ENCODE measurements at places on chromosomes 7 and 10.

DNA sequence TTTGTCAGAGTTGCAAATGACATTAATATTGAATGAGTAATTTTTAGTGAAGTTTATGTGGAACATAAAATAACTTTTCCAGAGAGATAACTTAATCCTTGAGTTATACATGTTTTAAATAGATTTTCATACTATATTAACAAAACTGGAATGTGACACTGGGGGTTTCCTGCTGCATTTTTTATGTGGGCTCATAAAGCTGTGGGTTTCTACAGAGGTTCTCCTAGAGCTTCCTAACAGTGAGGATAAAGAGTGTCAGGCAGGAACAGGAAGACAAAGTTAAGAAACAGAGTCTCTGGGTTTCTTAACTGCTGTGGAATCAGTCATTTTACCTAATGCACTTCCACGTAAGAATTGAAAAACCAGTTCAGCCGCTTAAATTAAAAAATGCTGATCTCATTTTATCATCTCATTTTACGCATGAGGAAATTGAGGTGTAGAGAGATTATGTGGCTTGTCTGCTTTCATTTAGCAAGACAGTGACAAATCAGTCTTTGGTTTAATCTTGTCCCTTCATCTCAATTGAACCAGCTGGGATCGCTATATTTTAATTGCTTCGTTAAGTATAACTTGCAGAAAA lies 5.0 kb downstream of the CD36 start:
- no peak for DNase-seq

DNA sequence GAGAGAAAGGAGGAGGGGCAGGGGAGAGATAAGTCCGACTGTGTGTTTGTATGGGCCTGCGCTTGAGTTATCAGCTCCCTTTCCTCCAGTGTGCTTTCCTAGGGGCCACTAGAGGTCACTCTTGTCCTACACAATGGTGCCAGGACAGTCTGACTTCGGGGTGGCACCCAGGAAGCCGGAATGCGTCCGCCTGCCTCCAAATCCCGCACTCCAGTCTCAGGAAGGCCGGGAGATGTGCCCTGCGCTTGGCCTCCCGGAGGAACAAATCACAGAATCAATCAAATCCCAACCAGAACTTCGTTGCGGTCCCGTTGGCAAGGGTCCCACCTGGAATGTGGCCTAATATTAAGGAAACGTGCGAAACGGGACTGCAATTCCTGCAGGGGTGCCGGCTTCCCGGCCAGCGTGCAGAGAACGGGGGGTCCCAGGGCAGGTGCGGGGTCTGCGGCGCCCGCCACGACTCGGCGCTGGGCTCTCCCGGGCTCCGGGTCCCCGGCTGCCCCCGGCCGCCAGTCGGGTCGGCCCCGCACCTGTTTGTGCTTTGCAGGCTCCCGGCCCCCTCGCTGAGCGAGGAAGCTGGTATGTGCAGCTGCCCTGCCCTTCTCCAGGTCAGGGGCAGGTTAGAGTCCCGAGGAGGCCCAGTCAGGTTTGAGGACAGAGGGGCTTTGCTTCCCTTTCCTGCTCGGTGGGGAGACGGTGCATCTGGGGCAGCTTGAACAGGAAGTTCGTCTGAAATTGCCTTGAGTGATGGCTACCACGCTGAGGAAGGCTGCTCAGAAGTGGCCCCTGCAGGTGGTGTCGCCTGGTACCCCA lies 21.0 kb upstream of the HPS1 start:
- peak; percentile 53 for DNase-seq

DNA sequence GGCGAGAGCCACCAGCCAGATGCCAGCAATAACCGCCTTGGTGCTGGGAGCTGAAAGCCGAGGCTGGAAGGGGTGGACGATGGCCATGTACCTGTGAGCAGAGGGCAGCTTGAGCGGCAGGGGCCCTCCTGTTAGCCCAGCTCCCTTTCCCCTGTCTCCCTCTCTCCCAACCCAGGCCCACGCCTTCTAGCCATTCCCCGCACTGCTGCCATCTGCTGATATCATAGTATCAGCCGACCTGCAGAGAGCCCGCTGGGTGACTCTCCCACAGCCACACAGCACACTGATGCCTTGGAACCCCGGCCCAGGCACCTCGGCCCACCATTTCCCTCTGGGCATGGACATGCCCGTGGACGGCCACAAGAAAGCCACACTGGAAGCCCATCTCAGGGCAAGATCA lies 1.7 kb downstream of the TACR2 start:
- no peak for DNase-seq

- DNase-seq = no peak
These were observed 91.1 kb upstream of the DNAJB12 start for GRCh38 chr10:72445851-72446250.

DNA sequence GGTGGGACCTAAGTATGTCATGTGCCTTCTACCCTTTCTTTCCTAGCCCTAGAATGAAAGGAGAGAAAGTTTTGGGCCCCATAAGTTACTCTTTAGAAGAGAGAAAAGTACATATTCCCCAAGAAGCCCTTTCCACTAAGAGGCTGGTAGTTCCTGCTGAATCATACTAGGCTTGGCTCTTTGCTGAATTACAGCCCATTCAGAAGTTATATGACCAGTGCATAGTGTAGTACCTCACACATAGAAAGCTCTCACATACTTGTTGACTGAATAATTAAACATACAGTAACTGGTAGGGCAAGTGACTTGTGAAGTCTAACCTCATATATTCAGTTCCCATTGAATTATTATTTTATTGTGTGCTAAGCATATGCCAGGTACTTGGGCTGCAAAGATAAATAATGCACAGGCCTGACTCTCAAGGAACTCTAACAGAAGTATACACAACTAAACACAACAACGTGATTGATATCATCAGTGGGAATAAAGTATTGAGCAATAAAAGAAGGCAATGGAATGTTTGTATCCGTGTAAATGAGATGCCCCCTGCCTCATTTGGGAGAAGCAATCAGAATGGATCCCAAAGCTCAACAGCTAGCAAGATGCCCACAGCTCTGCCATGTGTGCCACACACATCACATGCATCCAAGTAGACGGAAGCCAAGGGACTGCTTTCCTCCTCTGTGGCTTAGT lies 38.9 kb upstream of the UBN2 start:
- DNase-seq = no peak

DNA sequence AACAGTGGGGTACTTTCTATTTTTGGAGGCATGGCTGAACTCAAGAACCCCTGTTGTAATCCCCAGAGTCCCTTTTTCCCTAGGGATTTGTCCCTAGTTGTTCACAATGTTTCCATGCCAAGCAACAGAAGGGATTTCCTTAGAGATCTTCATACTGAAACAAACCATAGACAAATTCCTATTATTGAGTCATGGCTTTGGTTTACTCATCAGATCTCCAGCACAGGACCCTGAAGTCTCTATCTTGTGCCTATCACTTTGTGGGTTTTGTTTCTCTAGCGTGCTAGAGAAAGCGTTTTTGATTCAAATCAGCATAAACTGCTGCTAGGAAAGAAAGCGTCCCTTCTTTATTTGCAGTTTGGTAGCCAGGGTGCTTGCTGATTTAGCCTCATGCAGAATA lies 165.0 kb downstream of the BAMBI start:
- no peak for DNase-seq

- no peak for DNase-seq
These were observed 207.5 kb downstream of the BBS9 start for GRCh38 chr7:33336820-33337219.

GRCh38 chr7:99006739-99007424 lies 128.6 kb downstream of the TRRAP start:
- DNase-seq = no peak

DNA sequence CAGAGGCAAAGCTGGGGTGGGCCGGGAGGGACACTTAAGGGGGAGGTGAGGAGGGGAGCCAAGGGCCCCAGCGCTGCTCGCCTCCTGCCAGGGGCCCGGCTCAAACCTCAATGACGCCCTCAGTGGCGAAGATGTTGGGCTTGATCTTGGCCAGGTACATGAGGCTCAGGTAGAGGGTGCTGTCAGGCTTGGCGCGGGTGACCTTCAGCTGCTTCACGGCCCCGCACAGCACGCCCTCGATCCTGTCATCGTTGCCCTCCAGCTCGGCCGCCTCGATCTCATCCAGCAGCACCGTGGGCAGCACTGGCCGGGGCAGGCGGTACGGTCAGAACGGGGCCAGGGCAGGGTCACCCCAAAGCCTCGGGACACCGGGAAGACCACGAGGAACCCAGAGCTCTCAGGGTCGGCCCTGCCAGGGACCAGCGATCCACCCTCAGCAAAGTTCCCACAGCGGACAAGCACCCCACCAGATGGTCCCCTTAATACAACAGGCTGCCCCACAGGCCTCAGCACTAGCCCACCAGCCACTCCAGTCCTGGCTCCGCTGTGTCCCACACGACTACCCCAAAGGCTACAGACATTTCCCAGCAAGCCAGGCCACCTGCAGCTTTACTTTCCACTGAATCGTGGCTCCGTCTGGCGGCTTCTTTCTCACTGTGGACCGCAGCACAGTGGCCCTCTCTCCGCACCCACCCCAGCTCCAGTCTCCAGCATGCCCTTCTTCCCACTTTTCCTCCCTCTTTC lies 4.0 kb downstream of the INTS1 start:
- no peak for DNase-seq

GRCh38 chr10:71081229-71081560 lies 131.2 kb upstream of the UNC5B start:
- peak; percentile 15 for DNase-seq

DNA sequence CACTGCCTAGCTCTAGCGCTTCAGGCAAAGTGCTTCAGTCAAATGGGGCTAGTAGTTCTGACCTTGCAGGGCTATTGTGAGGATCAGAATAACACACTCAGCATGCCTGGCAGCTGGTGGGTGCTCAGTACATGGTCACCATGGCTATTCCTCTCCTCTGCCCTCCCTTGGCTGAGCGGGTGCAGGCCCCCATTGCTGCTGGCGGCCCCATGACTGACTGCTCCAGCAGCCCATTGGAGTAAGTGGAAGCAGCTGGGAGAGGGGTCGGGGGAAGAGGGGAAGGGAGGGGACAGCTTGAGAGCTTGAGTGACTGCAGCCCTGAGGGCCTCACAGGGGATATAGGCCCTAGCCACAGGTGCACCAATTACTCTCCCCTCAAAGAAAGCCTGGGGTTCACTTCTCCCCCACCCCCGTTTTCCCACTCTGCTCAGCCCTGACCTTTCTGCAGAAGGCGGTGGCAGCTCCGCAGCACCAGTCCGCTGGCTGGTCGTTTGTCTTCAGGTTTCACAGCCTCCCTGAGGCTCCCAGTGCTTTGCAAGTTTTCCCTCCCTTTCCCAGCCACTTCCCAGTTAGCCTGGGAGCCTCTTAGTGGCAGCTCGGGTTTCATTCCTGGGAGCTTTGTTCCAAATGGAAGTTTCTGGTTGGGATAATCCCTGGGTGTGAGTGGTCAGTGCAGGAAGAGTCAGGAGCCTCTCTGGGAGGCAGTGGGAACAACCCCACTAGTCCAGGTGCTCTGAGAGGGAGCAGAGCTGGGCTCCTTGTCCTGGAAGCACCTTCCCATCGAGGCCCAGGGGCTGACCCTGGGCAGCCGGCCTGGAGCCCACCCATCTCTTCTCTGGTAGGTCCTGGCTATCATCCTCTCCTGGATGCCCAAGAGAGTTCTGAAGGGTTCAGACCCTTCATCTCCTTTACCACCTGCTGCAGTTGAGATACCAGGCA lies 16.3 kb downstream of the FGF8 start:
- DNase-seq = no peak

DNA sequence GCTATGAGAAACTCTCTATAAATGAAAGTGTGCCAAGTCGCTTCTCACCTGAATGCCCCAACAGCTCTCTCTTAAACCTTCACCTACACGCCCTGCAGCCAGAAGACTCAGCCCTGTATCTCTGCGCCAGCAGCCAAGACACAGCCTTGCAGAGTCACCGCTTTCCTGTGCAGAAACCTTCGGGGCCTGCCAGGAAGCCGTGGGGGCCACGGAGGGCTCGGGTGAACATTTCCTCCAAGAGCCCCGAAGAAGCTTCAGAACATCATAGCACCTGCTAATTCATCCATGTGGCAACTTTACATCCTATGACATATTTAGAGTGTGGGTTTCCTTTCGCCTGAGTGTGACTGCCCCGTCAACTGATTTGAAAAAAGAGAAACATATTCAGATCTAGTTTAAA lies 55.7 kb upstream of the PRSS58 start:
- no peak for DNase-seq

- DNase-seq = no peak
These were observed 94.5 kb downstream of the ZNF33B start for GRCh38 chr10:42543840-42544372.

- no peak for DNase-seq
These were observed 59.9 kb downstream of the KIAA1549 start for GRCh38 chr7:138921277-138921676.

- no peak for DNase-seq
These were observed 235.8 kb downstream of the PAXIP1 start for GRCh38 chr7:154767142-154767541.

GRCh38 chr10:104332243-104333031 lies 5.8 kb downstream of the ITPRIP start:
- DNase-seq = peak; percentile 8

DNA sequence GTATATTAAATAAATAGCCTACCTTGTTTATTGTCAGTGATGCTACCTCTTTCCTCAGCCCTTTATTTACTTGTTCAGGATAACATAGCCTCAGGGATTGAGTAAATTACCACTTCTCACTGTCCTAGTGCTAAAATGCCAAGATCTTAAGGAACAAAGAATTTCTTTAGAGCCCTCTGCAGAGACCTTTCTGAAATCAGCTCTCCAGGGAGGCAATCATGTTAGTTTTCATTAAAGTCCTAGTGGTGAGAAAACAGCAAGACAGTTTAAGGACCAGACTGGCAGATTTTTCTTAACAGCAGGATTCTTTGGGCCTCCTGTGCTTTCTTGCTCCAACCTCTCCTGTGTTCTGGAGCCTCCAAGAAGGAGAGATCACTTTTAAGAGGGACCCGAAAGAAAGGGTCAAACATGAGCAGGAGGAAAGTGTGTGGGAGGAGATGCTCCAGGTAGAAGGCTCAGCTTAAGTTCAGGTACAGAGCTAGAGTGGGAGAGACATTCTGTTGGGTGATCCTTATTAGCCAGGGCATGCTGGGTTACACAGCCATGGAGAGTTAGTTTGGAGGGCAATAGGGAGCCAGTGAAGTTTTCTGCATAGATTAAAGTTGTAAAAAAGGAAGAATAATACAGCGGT lies 1.2 kb upstream of the PLCE1 start:
- DNase-seq = no peak

DNA sequence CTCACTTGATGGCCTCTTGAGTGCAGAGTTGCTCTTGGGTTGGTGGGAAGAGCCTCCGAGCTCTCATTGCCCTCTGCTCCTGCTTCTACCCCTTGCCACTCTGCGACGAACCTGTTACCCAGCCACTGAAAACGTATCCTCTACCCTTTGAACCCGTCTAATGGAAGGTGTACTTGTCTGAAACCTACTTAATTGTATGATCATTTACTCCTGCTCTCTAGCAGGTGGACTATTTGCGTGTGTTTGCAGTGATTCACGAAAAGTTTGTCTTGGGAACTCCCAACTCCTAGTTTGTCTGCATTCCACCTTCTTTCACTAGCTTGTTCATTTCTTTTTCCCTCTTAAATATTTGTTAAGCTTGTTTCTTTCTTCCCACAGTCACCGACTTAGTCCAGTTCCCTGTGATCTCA lies 503 bp downstream of the CROT start:
- DNase-seq = no peak

DNA sequence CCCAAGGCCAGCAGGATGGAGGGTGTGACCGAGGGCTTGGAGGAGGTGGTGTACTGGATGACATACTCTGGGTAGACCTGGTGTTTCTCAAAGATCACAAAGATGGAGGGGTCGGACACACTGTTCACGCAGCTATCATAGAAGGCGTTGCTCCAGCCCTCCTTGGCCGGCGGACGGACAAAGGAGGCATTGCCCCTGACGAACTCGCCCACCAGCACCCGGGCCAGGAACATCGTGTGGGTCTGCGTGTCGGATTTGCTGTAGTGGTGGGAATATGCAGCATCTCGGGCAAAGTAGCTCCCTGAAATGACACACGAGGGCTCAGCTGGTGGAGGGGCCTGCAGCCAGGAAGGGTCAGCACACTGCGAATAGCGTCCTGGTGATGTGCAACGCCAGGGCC lies 38.2 kb downstream of the PARP12 start:
- DNase-seq = no peak

Data from activated CD4-positive, CD25-positive, alpha-beta regulatory T cell treated with anti-CD3 and anti-CD28 coated beads, Interleukin-2, amount 50 U/mL, for 72 hours (primary cell).